H9 (cell line): ENCODE measurements at places on chromosomes 11 and 22.

- DNase-seq = no peak
- no peak overlapping the region for H3K4me3 ChIP-seq
- no peaks in the 10 kb centered on the region for H3K4me1 ChIP-seq
- H3K36me3 ChIP-seq = peaks cover 15% of the 10 kb centered on the region
- no peak overlapping the region for H3K27ac ChIP-seq
These were observed 280.5 kb downstream of the DDX10 start for GRCh38 chr11:108945341-108945740.

DNA sequence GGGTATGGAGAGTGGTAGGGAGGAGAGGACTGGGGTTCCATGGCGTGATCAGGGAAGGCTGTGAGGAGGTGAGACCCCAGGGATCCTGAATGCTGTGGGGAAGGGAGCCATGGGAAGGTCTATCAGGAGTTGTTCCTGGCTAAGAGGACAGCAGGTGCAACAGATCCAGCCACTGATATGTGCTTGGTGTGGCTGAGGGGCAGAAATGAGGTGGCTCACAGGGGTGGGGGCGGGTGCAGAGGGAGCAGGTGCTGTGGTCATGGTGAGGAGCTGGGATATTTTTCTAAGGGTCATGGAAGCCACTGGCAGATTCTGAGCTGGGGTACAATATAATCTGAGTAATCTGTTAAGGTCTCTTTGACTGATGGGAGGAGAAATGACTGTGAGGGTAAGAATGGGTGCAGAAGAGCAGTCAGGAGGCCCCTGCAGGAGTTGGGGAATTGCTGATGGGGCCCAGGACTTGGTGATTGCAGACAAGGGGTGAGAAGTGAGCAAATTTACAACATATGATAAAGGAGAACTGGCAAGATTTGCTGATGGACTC, 31.3 kb upstream of the DMC1 start:
- H3K27ac ChIP-seq = no peak overlapping the region
- H3K27me3 ChIP-seq = no peaks in the 10 kb centered on the region
- no peak for DNase-seq
- H3K4me3 ChIP-seq = no peak overlapping the region

GRCh38 chr11:30196400-30197206, 34.2 kb upstream of the FSHB start:
- H3K36me3 ChIP-seq = no peaks in the 10 kb centered on the region
- no peaks in the 10 kb centered on the region for H3K4me1 ChIP-seq
- no peaks in the 10 kb centered on the region for H3K27me3 ChIP-seq

DNA sequence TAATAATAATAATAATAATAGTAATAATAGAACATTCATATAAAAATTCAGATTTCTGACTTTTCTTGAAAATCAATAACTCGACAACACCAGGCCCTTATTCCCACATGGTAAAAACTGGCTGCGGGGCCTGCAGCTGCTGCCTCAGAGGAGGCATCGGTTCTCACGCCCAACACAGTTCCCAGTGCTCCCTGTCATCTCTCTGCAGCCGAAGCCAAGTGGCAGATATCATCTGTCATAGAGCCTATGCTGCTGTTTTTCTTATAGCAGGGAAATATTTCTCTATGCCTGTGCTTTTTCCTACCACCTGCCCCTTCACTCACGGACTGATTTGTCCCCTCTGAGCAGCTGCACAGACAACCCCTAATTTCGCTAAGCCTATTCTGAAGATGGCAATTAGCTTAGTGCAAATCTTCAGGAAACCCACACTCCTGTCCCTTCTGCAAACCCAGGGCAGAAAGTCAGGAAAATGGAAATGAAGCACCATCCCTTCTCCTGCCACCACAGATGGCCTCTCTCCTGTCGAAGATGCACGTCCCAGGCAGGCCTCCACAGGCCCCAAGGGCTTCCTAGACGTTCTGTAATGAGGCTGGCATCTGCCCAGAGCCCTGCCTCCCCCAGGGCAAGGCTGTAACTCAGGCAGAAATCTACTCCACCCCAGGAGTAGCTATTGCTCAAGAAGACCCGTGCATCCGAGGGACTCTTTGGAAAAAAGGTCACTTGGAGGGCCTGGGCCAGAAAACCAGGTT, 66.7 kb downstream of the SYN3 start:
- H3K4me1 ChIP-seq = peaks cover 6% of the 10 kb centered on the region; the same call in 1 of the 2 replicates
- no peak for DNase-seq
- no peak overlapping the region for H3K27ac ChIP-seq

GRCh38 chr11:75371949-75372876, 20.8 kb upstream of the ARRB1 start:
- H3K36me3 ChIP-seq = no peaks in the 10 kb centered on the region
- no peak overlapping the region for H3K4me3 ChIP-seq
- no peaks in the 10 kb centered on the region for H3K27me3 ChIP-seq
- H3K27ac ChIP-seq = no peak overlapping the region
- DNase-seq = no peak
